CD8-positive, alpha-beta T cell (primary cell): ENCODE measurements at places on chromosomes 4 and X.

DNA sequence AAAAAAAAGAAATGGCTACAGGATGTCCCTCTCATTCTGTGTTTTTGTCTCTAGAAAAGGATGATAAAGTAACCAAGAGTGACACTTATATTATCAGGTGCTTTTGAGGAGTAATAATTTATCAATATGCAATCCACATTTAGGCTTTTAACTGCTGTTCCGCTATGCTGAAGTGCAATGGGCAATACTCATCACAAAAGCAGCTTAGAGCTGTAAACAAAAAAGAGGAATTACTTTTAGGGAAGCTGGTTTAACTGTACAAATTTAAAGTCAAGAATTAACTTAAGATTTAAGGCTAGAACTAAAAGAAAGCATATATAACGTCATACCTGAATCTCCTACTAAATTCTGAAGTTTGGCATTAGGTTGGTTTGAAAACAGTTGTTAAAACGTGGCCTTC, 93.5 kb upstream of the DDX3X start:
- no peak for DNase-seq

- DNase-seq, result no peak
These were observed 3.4 kb upstream of the HMX1 start for GRCh38 chr4:8874896-8875680.

- no peak for DNase-seq
These were observed 23.9 kb downstream of the ADRA2C start for GRCh38 chr4:3790006-3790561.

DNA sequence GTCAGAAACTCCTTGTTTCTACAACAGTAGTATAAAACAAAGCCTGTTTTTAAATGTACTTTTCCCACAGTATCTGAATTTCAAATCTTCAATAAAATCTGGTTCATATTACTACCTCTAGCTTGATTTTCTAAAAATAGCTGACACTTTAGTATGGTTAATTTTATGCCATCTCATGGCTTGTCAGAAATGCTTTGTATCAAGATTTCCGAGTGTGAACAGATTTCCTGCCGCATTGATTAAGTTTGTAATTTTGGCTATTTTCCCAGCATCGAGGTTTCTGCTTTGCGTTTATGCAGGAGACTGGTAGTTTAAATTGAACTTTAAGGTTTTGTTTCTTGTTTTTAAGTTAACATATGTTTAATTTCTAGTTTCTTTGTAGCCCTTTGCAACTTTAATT, 44.2 kb downstream of the CLCN3 start:
- no peak for DNase-seq

DNA sequence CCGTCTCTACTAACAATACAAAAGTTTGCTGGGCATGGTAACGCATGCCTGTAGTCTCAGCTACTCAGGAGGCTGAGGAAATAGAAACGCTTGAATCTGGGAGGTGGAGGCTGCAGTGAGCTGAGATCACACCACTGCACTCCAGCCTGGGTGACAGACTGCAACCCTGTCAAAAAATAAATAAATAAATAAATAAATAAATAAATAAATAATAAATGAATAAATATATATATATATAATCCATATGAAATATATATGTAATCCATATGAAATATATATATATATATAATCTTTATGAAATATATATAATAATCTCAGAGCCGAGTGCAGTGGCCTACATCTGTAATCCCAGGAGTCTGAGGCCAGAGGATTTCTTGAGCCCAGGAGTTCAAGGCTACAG, 17.8 kb upstream of the RBPJ start:
- DNase-seq, result no peak

DNA sequence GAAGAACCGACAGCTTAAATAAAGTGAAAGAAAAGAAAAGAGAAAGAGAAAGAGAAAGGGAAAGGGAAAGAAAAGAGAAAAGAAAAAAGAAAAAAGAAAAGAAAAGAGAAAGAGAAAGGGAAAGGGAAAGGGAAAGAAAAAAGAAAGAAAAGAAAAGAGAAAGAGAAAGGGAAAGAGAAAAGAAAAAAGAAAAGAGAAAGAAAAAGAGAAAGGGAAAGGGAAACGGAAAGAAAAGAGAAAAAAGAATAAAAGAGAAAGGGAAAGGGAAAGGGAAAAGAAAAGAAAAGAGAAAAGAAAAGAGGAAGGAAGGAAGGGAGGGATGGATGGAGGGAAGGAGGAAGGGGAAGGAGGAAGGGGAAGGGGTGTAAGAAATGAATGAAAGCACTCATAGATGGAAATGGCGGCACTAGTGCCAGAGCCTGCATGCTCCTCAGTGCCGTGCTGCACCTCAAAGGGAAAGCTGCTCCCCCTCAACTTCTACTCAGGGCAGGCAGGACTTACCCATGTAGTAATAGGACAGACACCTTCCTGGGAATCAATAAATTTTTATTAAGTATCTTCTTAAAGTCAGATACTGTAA, 70.7 kb downstream of the AFAP1 start:
- no peak for DNase-seq

DNA sequence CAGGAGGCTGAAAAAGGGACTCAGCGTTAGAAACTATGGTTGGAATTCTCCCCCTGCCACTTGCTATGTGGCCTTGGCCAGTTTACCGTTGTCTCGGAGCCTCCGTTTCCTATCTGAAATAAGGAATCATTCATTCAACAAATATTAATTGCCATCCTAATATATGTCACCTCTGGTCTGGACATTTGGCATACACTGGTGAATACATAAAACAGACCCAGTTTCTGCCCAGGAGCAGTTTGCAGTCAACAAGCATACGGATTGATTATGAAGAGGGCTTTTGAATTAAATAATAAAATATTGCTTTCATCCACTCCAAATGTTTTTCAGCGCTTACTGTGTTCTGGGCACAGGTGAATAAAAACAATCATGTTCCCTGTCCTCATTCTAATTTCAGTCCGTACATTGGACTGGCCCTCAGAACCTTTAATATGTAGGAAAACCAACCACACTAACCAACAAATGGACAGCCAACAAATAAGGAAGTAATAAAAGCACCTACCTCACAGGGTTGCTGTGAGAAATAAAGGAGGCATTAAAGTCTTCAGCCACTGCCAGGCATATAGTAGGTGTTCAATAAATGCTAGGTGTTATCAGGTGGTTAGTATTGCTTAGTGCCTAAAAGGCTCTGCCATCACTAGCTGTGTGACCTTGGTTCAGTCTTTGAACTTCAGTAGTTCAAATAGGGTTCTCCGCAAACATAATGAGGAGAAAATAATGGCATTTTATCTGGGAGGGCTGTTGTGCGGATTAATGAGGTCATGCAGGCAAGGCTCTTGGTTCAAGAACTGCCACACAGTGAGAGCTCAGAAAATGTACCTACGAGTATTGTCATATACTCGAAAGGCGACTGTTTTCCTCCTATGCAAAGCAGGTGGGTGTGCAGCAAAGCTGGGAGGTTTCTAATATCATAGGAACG, 7.3 kb upstream of the GSX2 start:
- no peak for DNase-seq

- DNase-seq, result no peak
These were observed 430.7 kb downstream of the IDS start for GRCh38 chrX:149074398-149074797.
